A549 treated with DMSO at 1 μM for 4 hours (cell line): ENCODE measurements at places on chromosomes 16 and 17. TPM values are rescaled to one million over a fixed set of nuclear protein-coding genes. Genes with fewer than 3 reads are reported as not detected.

Gene CHST6
- 0.07 to 0.16 TPM (median 0.12 TPM) in 5 replicates for total RNA-seq

Gene CHAD
- total RNA-seq, result not detected in 5 replicates

Gene KIF18B
- total RNA-seq, result 33.4 to 46.7 TPM (median 45.4 TPM) in 5 replicates

Gene TNK1
- 1.3 to 1.8 TPM (median 1.6 TPM) in 5 replicates for total RNA-seq

Gene SULT1A2
- total RNA-seq, result 0.09 to 0.22 TPM (median 0.15 TPM) in 3 of 5 replicates, not detected in the others

Gene NUDT7
- total RNA-seq, result 5.2 to 5.9 TPM (median 5.5 TPM) in 5 replicates

Gene MPV17L
- total RNA-seq, result 4.1 to 5.7 TPM (median 4.5 TPM) in 5 replicates

Gene CCDC200
- not detected in 5 replicates for total RNA-seq

Gene CD7
- total RNA-seq, result 0.08 TPM in 1 of 5 replicates, not detected in the others

Gene FTO
- 26.4 to 39.8 TPM (median 35.1 TPM) in 5 replicates for total RNA-seq
